Large intestine (tissue), 12 donors: ENCODE measurements at places on chromosomes 2 and 18.

DNA sequence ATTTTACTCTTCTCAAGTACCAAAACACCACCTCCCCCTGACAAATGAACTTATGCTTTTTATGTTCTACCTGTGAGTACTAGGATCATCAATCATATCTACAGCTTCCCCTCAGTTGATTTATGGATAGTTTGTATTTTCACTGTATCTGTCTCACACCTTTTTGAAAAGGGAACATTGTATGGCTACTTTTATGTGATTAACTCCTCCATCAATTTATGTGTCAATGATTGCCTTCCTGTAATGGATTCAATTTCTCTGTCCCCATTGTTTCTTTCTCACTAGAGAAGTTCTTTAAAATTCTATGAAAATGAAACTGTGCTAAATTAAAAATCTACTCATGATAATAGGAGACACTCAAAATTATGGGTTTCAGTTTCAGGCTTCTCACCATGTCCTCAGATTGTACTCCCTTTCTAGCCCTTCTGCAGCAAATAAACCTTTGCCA is 935.0 kb downstream of the TRIB2 start:
- DNase-seq: no peak

- DNase-seq: no peak
Measured at GRCh38 chr2:192007581-192008228, 160.8 kb upstream of the CAVIN2 start.

GRCh38 chr18:55236150-55236931 is 277.1 kb upstream of the CCDC68 start:
- no peak for DNase-seq

DNA sequence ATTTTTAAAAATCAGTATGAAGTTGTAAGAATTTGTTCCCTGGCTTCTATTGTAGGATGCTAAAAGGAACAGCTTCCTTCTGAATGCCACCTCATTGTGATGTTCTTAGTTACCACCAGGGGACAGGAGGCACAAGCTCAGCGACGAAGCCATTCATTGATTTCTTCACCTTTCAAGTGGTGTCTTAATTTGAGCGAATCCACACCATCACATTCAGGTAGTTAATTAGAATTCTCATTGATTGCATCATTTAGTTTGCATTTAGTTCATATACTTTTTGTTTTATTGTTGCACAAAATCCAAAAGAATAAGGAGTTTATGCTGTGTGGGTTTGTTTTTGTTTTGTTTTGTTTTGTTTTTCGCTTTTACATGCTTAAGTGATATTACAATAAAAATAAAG is 23.1 kb downstream of the CYP27C1 start:
- no peak for DNase-seq

- DNase-seq: no peak
Measured at GRCh38 chr2:72106978-72107377, 40.7 kb downstream of the CYP26B1 start.

DNA sequence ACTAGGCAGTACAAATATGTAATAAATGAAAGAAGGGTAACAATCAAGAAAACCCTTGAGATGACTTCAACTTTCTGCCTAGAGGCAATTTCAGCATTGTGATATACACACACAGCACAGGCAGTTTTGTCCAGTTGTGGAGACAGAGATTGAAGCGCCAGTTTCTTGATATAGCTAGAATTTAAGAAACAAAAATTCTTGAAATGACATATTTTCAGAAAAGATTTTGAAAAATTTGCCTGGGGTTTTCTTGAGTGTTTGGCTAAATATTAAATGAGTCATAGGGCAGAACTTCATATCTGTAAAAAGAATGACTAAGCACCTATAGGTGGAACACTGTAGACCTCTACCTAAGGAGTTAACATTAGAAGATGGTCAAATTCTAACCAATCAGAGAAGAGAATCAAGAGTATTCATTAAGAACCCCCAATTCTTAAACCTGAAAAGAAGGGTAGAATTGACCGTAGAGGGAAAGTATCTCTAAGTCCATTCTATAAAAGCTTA is 1266.8 kb upstream of the TMEFF2 start:
- DNase-seq: no peak

GRCh38 chr2:170917219-170917913 is 11.7 kb upstream of the GORASP2 start:
- DNase-seq: no peak

- DNase-seq: no peak
Measured at GRCh38 chr2:156445296-156446220, 9.4 kb downstream of the GPD2 start.
